ENCODE measurements at places on chromosomes 3 and 15.

GRCh38 chr15:92682741-92683510 lies 27.4 kb upstream of the FAM174B start:
- no peak for DNase-seq

GRCh38 chr3:155743606-155744005 lies 1.3 kb downstream of the PLCH1 start:
- no peak for DNase-seq

- no peak for DNase-seq
Observed at GRCh38 chr15:85763157-85763556, 31.6 kb downstream of the KLHL25 start.

DNA sequence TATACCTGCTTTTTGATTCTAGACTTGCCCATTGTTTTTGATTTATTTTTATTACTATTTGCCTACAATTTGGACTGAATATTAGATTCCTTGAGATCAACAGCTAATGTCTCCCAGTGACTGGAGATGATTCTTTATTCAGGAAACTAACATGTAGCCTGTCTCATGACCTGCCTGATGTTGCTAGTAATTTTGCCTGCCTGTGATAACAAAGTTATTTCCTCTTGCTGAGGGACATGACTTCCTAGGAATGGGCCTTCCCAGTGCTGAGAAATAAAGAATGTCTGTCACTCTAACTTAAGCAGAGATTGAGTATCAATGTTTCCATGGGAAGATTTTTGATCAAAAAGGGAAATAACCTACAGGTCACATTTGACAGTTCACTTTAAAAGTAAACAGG lies 13.4 kb upstream of the NPHP3 start:
- DNase-seq, result no peak

- no peak for DNase-seq
Observed at GRCh38 chr3:37973246-37974054, 17.1 kb upstream of the VILL start.

DNA sequence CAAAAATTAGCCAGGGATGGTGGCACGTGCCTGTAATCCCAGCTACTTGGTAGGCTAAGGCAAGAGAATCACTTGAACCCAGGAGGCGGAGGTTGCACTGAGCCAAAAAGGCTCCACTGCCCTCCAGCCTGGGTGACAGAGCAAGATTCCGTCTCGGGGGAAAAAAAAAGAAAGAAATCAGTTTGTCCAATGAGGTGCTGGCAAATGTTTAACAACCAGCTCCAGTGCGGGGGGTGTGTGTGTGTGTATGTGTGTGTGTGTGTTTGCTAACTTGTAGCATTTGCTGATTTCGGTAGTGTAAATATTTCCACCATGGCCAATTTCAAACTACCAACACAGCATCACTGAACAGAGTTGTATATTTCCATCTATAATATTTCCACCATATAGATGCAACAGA lies 23.8 kb upstream of the IDH2 start:
- no peak for DNase-seq

GRCh38 chr3:191680989-191681597 lies 220.1 kb downstream of the PYDC2 start:
- no peak for DNase-seq

- DNase-seq, result no peak
Observed at GRCh38 chr15:83435202-83435601, 11.9 kb upstream of the SH3GL3 start.

- no peak for DNase-seq
Observed at GRCh38 chr15:67107014-67107812, 41.8 kb downstream of the SMAD3 start.

- DNase-seq, result no peak
Observed at GRCh38 chr3:58779934-58780333, 113.4 kb upstream of the FAM3D start.

- DNase-seq, result no peak
Observed at GRCh38 chr3:34300621-34301020, 502.2 kb downstream of the PDCD6IP start.

DNA sequence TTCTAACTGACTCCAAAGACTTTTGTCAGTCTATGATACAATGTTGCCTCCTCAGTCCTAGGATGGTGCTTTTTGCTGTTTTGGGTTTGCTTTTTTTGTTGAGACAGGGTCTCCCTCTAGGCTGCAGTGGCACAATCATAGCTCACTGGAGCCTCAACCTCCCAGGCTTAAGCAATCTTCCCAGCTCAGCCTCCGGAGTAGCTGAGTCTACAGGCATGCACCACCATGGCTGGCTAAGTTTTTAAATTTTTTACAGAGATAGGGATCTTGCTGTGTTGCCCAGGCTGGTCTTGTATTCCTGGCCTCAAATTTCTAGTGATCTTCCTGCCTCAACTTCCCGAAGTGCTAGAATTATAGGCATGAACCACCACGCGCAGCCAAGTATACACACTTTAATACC lies 22.5 kb downstream of the RUBCN start:
- no peak for DNase-seq

GRCh38 chr15:87896936-87897335 lies 359.6 kb downstream of the NTRK3 start:
- DNase-seq, result no peak

GRCh38 chr15:50127255-50127777 lies 8.3 kb upstream of the ATP8B4 start:
- no peak for DNase-seq
